ENCODE measurements at places on chromosomes 7 and 10.

- no peak for DNase-seq
Observed at GRCh38 chr10:132565516-132566209, 28.1 kb downstream of the INPP5A start.

- DNase-seq, result no peak
Observed at GRCh38 chr7:132739271-132739955, 163.1 kb upstream of the PLXNA4 start.

DNA sequence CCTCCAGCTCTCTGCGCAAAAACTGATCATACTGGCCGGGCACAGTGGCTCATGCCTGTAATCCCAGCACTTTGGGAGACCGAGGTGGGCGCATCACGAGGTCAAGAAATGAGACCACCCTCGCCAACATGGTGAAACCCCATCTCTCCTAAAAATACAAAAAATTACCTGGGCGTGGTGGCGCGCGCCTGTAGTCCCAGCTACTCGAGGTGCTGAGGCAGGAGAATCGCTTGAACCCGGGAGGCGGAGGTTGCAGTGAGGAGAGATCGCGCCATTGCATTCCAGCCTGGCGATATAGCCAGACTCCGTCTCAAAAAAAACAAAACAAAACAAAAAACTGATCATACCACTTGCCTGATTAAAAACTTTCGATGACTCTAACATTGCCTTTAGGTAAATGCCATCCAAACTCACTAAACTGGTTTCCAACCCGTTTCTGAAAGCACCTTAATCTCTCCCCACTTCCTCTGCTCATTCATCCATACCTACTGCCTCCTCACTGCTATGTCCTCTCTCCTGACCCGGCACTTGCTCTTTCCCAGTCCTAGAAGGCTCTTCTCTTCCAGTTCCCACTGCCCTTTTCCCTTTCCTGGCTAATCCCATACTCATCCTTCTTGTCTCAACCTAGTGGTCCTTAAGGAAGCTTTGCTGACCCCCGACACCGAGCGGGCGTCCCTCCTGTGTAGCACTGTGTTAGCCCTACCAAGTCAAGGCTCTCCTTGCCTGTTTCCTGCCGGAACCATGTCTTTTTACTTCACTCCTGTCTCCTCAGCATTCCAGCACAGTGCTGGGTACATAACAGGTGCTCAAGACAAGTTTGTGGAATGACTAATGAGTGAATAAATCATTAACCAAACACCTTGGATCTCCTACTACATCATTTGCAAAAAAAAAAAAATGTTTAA, 686 bp upstream of the MIOS start:
- no peak for DNase-seq

GRCh38 chr7:104653825-104654401, 325.5 kb downstream of the LHFPL3 start:
- no peak for DNase-seq

DNA sequence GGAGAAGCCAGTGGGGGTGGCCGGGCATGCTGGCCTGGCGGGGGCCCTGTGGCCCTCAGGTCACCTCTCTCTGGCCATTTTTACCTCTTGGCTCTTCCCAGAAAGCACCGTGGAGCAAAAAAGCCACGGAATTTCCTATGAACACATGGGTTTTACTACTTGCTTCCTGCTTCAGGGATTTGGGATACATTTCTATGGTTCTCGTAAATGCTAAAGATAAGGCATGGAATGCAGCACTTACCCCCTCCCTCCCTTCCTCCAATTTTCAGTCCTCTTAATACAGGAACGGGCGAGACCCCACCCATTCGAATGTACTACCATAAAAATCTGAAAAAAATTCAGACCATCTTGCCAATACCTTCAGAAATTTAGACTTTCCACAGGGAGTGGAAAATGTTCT, 279.7 kb downstream of the ARHGAP12 start:
- DNase-seq, result no peak

DNA sequence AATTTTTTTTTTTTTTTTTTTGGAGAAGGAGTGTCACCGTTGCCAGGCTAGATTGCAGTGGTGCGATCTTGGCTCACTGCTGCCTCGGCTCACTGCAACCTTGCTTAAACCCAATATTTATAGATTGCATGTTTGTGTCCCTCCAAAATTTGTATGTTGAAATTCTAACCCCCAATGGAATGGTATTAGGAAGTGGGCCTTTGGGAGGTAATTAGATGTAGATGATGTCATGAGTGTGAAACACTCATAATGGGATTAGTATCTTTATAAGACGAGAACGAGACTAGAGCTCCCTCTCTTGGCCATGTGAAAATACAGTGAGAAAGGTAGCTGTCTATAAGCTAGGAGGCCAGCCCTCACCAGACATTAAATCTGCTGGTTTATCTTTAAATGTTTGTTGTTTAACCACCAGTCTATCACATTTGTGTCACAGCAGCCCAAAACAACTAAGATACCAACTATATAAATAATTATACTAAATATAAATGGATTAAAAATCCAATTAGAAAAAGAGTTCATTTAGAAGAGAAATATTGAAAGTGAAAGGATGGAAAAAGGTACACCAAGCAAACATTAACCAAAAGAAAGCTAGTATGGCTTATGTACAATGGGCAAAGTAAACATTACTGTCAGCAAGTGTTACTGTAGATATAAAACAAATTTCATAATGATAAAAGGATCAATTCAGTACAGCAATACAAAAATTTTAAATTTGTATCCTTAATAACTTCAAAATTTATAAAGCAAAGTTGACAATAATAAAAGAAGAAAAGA, 9.3 kb downstream of the TCAF1 start:
- DNase-seq, result peak; percentile 35

- DNase-seq, result no peak
Observed at GRCh38 chr7:75977743-75978142, 16.7 kb downstream of the TMEM120A start.

DNA sequence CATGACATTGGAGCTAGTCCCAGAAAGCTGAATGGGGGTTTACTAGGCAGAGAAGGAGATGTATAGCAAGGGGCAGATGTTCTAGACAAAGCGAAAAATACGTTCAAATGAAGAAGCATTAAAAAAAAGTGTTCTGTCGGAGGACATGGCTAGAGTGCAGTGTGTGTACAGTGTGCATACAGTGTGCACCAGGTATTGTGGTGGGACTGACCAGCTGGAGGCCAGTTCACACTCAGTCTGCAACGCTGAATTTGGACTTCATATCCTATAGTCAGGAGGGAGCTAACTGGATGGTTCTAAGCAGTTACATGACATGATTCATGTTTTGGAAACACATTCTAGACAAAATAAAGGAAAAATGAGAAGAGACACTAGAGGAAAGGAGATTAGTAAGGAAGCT, 8.8 kb downstream of the BBIP1 start:
- no peak for DNase-seq

- DNase-seq, result no peak
Observed at GRCh38 chr10:120996456-120997034, 145.4 kb downstream of the WDR11 start.

GRCh38 chr10:48333856-48334255, 27.4 kb downstream of the MAPK8 start:
- no peak for DNase-seq

DNA sequence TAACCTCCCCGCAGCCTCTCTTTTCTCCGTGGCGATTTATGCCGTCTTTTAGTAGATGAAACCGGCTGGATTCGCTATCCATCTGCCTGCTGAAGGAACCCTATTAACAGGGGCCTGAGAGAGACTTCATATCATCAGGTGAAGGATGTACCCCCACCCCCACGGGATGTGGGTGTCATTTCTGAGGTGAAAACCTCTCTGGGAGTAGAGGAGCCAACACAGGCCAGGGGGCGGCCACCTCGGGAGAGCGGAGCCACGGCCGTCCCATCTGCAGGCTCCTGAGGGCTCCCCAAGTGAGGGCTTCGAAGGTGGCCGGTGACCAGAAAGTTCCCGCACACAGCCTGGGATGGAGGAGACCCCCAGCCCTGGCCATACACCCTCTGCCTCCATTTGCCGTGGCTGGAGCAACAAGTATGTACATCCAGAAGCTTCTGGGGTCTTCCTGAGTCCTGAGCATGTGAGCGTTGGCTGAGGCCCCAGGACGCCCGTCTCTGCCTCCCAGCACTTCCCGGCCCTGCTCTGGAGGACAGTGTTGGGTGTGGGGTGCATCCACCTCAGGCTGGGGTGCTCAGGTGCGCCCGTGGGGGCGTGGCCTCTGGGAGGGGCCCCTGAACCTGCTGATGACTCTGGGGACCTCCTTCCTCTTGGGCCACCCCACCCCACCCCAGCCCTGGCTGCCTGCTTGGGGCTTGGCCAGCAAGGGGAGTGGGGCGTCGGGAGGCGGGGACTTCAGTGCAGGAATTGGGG, 84.7 kb downstream of the NKX6-2 start:
- no peak for DNase-seq

DNA sequence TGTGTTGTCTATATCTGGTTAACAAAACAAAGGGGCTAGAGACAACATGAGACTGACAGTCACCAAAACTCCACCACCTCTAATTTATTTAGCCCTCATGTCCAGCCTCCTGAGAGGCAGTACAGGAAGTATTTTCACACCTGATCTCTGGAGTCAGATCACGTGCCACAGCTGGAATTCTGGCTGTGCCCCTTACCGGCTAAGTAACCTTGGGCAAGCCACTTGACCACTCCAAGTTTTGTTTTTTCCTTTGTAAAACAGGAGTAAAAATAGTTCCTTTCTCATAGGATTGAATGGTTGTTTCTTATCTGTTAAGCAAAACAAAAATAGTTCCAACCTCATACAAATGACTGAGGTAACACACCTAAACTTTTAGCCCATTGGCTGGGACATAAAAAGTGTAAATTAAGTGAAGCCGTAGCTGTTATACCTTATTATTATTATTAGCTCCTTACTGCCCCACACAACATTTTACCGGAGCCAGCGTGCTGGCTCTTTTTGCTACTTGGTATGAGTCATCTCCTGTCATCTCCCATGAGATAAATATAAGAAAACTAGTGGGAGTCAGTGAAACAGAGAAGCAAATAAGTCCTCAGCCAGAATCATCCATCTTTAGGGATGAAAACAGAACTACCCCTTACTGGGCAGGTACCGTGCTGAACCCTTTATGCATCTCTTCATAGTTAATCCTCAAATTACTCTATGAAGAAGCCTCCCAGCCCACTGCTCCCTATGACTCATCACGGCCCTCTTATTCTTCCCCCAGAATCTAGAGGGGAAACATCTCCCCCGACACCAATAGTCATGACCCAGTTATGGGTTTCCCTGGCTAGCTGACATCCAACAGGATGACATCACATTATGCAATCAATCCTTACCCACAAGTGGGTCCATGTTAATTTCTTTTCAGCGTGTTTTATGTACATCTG, 44.9 kb downstream of the PPP1R3C start:
- no peak for DNase-seq

- no peak for DNase-seq
Observed at GRCh38 chr10:11647676-11648075, 36.2 kb upstream of the USP6NL start.

DNA sequence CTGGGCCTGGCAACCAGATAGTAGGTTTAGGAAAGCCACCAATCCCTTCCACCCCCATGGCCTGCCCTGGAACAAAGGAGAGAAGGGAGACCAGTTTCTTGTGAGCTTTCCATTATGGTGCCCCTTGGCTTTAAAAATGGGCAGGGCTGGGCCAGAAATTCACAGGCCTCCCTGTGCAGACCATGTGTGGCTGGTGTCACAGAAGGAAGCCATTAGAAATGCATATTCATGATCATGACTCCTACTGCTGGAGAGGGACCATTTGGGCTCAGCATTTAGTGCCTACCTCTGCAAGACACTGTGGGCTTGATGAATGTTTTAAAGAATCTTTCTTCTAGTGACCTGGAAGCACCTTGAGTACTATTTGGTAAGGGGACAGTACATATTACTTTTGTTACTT, 108.3 kb downstream of the HECW1 start:
- DNase-seq, result no peak

DNA sequence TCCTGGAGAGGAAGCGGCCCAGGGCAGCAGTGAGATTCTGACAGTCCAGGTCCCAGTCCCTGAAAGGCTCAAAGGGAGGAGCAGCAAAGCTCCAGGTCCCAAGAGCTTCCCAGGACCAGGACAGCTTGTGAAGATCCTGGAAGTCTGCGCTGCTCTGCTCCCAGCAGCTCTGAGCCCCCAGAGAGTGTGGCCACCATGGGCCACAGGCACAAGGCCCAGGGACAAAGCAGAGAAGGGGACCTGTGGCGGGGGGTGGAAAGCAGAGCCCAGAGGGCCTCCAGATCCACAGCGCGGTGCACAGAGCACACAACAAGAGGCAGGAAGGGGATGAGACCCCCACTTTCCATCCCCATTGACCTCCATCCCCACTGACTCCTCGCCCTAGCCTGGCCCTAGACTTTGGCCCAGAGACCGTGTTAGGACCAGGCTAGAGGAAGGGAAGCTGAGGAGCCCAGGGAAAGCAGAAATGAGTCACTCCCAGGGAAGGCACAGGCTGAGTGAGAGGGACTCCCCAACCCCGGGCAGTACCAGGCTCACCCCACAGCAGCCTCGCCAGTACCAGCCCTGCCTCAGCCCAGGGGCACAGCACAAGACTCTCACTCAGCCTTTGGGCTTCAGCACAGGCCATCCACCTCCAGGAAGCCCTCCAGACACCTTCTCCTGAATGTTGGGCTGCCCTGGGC, 75.5 kb downstream of the GRID1 start:
- DNase-seq, result no peak

DNA sequence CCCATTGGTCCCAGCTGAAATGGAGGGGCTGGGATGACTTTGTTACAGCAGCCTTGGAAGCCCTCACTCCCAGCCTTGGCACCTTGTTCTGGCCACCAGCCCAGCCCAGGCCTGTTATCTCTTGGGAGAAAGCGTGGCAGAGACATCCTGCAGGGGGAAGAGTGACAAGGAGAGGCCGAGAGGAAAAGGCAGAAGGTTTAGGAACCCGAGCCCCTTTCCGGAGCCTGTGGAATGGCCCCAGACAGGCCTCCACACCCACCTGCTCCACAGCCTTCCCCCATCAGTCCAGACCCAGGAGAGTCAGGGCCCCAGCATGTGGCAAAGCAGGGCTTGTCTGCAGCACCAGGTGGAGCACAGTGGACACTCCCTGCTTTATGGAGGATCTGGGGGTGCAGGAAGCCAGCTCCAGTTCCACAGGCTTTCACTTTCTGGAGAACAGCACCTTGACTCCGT, 24.1 kb upstream of the TRIM8 start:
- no peak for DNase-seq

DNA sequence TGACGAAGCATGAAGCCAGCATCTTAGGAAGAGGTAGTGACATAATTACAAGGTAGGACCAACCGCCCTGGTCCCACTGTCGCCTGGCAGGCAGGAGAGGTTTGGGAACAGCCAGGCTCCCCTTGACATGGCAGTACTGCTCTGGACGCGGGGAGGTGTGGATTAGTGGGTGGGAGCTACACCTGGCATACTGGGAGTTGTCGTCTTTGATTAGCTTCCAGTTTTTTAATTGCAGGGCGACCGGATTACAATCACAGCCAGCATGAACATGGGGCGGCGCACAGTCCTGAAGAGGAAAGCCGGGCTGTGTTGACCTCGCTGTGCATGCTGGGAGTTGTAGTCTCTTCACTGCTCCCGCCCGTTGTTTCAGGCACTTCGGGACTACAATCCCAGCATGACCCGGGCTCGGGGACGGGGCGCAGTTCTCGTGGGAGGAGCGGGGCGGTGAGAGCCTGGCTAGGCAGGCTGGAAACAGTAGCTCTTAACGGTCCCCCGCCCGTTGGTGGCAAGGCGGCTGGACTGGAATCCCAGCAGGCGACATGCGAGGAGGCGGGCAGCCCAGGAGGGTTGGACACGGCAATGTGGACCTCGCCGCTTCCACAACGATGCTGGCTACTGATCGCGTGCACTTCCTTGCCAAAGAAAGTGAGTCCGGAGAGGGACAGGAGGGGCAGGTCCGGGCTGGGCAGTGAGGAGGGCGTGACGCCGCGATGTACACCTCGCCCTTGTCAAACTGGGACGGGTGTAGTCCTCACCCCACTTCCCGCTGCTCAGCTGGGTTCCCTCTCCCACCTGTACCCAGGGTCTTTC, 98.0 kb upstream of the ZNF722 start:
- DNase-seq, result peak; percentile 90

All from GF-D8 (cell line).